ENCODE measurements at places on chromosomes 5 and 9.

GRCh38 chr5:156274453-156274852 lies 52.5 kb upstream of the SGCD start:
- DNase-seq: no peak

DNA sequence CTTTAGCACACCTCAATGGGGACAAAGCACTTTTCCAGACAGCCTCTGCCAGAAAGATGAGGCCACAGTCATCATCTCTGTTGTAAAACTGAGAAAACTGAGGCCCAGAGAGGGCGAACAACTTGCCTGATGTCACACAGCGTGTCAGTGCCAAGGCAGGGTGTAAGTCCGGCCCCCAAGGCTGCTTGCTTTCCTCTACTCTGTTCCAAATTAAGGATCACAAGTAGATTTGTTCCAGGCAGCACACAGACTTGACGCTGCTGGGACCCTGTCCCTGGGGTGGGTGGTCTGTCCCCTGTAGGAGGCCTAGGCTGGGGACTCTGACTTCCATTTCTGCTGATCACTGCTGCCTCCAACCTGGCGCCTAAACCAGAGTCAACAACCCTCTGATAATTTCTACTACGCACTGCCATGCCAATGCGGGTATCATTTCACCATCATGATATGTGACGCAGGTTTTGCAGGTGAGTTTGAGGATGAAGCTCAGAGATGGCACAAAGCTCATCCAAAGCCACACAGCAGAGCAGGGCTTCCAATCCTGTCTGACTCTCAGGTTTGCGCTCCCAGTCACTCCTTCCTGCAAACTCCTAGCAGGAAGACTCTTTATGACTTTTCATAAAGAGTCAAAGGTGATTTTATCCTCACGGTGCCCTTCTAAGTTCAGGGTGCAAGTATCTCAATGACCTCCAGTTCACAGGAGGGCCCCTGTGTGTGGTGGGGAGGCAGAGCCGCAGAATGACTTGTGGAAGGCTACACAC lies 13.5 kb upstream of the RALGDS start:
- DNase-seq: no peak

DNA sequence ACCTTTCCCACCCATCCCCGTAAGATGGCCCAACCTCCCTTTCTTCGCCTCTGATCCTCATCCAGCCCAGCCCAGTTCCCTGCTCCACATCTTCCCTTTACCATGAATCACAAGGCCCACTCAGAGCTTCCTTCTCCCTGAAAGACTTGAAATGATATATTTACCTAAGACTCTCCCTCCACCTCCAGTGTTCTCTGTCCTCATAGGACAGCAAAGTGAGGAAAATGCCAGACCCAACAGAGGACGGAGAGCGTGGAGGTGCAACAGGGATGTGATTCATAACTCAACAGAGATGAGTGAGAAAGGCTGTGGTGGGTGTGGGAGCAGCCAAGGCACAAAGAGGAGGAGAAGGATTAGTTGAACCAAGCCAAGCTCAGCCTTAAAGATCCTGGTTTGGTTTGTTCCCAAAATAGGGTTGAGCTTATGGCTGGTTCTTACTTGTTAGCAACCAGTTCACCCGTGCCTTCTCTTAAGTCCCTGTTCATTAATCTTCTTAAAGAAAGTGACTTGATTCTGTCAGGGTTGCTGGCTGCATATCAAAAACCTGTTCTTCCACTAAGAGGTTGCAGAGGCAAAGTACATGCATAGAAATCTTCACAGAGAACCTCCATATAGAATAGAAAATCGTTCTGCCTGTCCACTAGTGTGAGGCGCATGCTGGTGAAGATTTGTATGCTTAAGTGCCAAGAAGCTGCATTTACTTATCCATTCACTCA lies 183.2 kb downstream of the ACTL7B start:
- no peak for DNase-seq

- no peak for DNase-seq
Observed at GRCh38 chr5:56327809-56328208, 94.7 kb upstream of the ANKRD55 start.

DNA sequence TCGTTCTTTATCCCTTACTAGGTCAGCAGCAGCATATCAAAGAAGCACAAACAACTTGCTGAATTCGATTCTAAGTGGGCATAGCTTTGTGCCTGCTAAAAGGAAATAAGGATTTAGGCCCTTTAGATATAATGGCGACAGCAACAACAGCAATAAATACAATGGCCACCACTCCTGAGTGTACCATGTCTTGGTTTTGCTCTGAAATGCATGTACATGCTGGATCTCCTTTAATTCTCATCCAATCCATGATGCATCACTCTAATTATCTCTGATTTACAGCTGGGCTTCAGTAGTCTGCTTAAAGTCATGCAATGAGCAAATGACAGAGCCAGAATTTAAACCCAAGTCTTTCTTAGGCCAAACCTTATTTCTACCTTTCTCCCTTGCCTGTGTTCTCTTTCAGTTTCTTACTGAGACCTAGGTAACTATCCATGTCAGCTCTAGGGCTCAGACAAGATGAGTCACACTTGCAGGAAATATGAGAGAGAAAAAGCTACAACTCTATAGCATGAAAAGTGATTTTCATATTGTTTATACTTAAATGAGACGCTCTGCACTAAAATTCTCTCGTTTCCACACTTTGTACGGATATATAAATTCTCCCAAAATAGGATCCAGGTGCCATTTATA lies 111.8 kb downstream of the HMHB1 start:
- DNase-seq: no peak

All from NCI-H2081 treated with DMSO at 0.1 percent for 48 hours (cell line).